Mammary epithelial cell (primary cell): ENCODE measurements at places on chromosomes 2 and 18. TPM values are rescaled to one million over a fixed set of nuclear protein-coding genes. Genes with fewer than 3 reads are reported as not detected.

GRCh38 chr2:95044601-95045000 lies 19.1 kb downstream of the MAL start:
- no peak for DNase-seq

DNA sequence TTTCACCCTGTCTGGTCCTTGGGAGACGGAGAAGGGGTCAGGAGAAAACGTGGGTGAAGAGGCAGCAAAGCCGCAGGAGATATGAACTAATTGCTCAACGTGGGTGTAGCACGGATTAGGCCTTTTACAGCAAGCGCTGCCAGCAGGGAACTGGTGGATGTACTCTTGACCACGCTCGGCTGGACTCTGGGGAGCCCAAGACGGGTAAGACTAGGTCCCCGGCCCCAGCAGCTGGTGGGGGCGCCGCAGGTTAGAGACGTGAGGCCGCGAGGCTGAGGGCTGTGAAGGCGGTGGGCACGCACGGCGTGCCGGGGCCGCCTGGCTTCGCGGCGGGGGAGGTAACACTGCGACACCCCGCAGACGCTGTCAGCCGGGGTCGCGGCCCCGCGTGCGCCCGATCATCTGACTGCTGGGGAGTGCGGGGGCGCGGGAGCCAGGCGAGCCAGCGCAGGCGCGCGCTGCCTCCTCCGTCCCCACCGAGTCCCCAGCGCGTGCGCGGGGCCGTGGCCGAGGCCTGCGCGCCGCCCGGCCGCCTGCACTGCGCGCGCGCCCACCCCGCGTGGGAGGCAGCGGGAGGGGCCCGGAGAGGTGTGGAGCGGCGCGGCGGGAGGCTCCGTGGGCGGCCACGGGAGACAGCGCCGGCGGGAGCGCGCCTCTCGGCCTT lies at the start of gene CLIP4:
Gene CLIP4 (plus strand): TSS at position 470 of the 664 bp plus-strand sequence. CDS start 5,974 bp downstream, outside the sequence.
- DNase-seq, result peak; percentile 65

DNA sequence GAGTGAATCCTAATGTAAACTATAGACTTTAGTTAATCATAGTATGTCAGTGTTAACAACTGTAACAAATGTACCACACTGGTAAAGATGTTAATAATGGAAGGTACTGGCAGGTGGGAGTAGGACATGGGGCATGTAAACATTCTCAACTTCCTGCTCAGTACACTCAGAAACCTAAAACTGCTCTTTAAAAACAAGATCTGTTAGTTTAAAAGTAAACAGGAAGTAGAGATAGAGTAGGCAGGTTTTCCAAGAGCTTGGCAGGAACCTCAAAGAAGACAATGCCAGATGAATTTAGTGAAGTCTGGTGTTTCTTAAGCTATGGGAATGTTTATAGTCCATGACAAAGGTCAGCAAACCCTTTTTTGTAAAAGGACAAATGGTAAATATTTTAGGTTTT lies 46.6 kb downstream of the CCDC138 start:
- DNase-seq, result no peak

DNA sequence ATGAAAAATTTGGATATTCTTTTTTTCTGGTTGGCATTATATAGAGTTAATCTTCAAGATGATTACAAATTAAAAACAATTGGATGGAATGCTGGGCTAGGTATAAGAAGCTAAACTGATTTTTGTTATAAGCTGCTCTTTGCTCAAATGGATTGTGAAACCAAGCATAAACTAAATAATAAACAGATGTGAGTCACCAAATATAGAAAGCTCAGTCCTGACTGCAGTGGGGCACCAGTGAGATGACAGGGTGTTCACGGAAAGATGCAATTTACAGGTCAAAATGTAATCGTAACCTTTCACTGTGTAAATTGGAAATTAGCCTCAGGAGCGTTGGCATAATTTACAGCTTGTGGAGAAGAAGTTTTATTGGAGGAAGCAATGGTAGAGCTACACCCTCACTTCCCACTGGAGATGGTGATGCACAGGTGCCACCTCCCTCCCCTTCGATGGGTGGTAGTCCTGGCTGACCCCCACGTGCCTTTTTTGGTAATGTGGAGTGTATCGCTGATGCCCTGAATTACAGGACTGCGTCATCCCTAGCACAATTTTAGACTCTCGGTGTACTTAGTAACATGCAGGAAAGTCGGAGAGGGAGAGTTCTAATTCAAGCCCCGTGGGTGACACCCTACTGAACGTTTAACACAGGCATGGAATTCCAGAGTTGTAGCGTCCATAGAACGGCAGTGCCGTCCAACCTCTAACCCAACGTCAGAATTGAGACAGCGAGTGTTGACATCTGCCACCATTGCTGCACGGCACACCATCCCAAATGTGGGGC lies 73.9 kb upstream of the NFATC1 start:
- no peak for DNase-seq

GRCh38 chr2:64796926-64797325 lies 143.2 kb upstream of the SERTAD2 start:
- no peak for DNase-seq

The CAB39 gene
- polyA plus RNA-seq, result 55.2 TPM

The IL36RN gene
- polyA plus RNA-seq, result 0.46 TPM

The SPR gene
- 37.1 TPM for polyA plus RNA-seq
